Endothelial cell of umbilical vein (primary cell): ENCODE measurements at places on chromosomes 16 and 17. TPM values are rescaled to one million over a fixed set of nuclear protein-coding genes. Genes with fewer than 3 reads are reported as not detected.

OR4D2 gene
- not detected in 2 replicates for polyA plus RNA-seq

TRPV2 gene
- 3.3 and 4.2 TPM in 2 replicates for polyA plus RNA-seq

SLC6A4 gene
- polyA plus RNA-seq: 0.18 and 0.25 TPM in 2 replicates

ZNF319 gene
- polyA plus RNA-seq: 5.4 and 7.6 TPM in 2 replicates

TRIM72 gene
- polyA plus RNA-seq: not detected in 2 replicates

NQO1 gene
- polyA plus RNA-seq: 257 and 273 TPM in 2 replicates

WFDC1 gene
- not detected in 2 replicates for polyA plus RNA-seq
